ENCODE measurements at places on chromosomes 2 and 18. TPM values are rescaled to one million over a fixed set of nuclear protein-coding genes. Genes with fewer than 3 reads are reported as not detected.
A peak's percentile ranks its signal among the peaks of the same experiment; 100 is the strongest.

Gene IKZF2
- total RNA-seq = 8.1 TPM

Gene NDUFV2
- 535 TPM for total RNA-seq

DNA sequence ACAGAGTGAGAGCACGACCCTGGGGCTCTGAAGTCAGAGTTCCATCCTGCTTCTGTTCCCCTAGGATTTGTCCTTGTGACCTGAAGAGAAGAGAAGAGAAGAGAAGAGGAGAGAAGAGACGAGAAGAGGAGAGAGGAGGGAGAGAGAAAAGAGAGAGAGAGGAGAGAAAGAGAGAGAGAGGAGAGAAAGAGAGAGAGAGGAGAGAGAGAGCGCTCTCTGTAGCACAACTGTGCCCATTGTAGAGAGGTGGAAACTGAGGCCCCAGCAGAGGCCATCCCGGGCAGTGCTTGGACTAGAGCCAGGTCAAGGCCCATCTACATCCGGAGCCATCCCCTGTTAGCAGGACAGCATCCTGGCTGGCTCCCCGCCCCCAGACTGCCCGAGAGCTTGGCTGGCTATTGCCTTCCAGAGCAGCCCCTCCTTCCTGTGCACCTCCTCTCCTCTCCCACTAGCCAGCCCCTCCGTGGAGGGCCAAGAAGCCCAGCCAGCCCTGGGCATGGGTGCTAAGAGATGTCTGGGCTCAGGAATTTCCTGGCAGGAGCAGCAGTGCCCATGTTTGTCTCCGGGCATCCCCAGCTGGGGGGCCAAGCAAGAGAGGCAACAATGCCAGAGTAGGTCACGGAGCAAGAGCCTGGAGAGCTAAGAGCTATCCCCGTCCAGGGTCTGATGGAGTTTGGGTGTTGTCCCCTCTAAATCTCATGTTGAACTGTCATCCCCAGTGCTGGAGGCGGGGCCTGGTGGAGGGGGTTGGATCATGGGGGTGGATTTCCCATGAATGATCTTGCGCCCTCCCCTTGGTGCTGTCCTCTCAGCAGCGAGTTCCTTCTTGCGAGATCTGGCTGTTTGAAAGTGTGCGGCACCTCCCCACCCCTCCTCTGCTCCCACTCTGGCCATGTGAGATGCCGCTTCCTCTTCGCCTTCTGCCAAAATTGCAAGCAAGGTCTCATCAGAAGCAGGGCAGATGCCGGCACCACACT is 18.2 kb upstream of the GPR55 start:
- peak overlapping the region; percentile 54 for H3K4me3 ChIP-seq
- DNase-seq = peak; percentile 73
- peaks cover 5% of the 10 kb centered on the region for H3K36me3 ChIP-seq
- peaks cover 32% of the 10 kb centered on the region for H3K4me1 ChIP-seq
- peaks cover 22% of the 10 kb centered on the region for H3K27me3 ChIP-seq

GRCh38 chr2:202317080-202317857 is 51.7 kb downstream of the NOP58 start:
- H3K27me3 ChIP-seq = no peaks in the 10 kb centered on the region
- H3K27ac ChIP-seq = no peak overlapping the region
- H3K4me3 ChIP-seq = no peak overlapping the region
- no peaks in the 10 kb centered on the region for H3K4me1 ChIP-seq
- no peak for DNase-seq
